ENCODE measurements at places on chromosomes 3 and 15.

DNA sequence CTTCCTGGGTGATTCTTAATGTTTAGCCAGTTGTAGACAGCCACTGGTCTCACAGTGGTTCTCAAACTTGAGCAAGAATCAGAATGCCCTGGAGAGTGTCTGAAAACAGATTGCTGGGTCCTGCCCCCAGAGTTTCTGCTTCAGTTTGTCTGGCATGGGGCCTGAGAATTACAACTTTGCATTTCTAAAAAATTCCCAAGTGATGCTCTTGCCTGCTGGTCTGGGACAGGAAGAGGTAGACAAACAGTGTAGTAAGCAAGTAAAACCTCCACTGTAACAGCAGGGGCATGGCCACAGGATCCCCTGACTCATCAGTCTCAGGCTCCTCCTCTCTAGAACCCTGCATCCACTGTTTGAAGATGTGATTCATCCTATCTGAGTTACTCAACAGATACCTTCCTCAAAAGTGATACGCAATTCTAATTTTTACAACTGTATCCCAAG lies 36.5 kb downstream of the DZIP1L start:
- no peak for DNase-seq

GRCh38 chr3:12656850-12657249 lies 7.1 kb downstream of the RAF1 start:
- no peak for DNase-seq

GRCh38 chr3:52436500-52437149 lies 8.3 kb downstream of the SEMA3G start:
- no peak for DNase-seq

GRCh38 chr3:95474338-95474737 lies 1340.1 kb upstream of the EPHA6 start:
- no peak for DNase-seq

GRCh38 chr3:12662593-12663400 lies 1.1 kb downstream of the RAF1 start:
- DNase-seq, result no peak

DNA sequence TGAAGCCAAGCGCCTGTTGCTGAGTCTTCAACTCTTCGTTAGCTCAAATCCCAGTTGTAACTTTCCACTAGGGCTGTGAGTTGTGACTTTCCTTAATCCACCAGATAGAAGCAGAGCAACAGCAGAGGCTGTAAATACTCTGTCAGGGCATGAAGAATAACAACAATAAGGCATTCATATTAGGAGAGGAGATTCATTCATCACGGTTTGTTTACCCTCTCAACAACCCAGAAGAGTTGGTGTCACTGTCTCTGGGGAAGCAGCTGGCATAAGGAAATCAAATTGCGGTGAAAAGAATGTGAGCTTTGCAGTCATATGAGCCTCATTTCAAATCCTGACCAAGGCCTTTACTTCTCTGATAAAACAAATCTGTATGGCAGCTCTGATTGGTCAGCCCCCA lies 184.8 kb downstream of the SHQ1 start:
- no peak for DNase-seq

- no peak for DNase-seq
Observed at GRCh38 chr3:42177801-42178150, 86.6 kb downstream of the TRAK1 start.

- no peak for DNase-seq
Observed at GRCh38 chr3:82939491-82940097, 1178.1 kb upstream of the GBE1 start.

DNA sequence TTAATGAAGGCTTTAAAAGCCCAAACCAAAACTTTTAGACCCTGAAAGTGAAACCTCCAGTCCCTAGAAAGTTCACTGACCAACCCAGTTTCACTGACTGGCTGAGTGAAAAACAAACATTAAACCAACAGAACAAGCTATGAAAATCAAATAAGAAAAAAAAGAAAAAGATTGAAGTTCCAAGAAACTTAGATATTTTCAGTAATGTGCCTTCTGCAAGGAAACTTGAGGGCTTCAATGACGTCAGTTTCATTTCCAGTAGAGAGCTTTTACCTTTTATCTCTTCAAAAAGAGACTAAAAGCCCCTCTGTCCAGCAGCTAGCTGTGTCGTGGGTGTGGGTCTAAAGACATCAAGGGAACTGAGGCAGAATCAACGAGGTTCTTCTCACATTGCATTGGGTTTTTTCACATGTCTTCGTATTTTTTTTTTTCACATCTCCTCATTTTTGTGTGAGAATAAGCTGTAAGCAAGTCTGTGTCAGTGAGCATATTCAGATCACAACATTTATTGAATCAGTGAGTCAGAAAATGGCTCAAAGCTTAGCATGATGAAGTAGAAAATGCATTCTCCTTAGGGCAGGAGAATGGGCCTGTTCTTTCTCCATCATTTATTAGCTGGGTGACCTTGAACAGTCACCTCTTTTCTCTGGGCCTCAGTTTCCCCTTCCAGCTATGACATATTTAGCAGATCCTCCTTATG lies 54.8 kb upstream of the BCL6 start:
- DNase-seq, result no peak

GRCh38 chr15:23647421-23648370 lies at the start of gene MAGEL2:
TSS of gene MAGEL2 (minus strand) at chr15:23647867. CDS start at chr15:23647742, 125 bp downstream.
- no peak for DNase-seq

All from DMS 273 treated with DMSO at 0.1 percent for 48 hours (cell line).